Activated T-cell treated with anti-CD3 and anti-CD28 coated beads for 1 hour (primary cell): ENCODE measurements at places on chromosomes 3 and 15.

DNA sequence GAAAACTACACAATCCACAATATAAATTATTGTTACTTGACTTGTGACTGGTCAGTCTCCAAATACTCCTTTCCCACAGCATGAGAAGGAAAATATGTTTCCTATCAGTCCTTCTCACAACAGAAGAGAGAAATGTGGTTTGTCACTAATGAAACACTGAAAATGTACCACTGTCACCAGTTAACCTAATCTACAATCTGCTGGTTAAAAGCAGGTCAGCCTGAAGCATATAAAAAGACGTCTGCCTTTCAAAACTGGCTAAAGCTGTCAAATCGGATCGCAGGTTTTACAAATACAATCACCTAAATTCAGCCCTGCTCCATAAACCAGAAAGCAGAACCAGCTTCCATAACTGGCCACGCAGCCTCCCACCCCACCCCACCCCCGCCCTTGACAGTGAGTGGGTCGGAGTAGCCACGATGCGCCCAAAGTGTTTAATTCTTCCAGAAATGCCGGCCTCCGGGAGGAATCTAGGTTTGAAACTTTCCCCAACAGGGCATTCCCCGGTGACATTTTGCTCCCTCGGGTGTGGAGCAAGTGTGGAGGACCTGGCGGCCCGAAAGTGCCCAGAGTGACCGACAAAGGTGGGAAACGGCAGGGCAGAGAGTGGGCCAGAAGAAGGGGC is 682 bp downstream of the ETFA start:
- DNase-seq = no peak

DNA sequence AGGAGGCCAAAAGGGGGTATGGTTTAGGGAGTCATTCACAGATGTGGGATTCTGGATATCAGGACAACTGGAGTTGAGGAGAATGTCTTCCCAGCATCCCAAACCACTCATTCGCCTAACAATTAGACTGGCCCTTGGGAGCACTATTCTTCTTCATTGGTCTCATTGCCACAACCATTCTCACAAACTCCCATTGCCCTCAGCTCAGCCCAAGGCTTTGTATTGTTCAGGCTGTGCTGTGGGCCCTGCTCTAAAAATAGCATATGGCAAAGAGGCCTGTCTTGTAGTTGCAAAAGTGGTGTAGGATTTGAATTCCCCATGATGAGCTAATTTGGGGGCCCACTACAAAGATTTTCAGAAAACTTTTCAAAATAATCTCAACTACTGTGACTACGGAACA is 6.3 kb upstream of the ADAMTS9 start:
- DNase-seq = no peak

DNA sequence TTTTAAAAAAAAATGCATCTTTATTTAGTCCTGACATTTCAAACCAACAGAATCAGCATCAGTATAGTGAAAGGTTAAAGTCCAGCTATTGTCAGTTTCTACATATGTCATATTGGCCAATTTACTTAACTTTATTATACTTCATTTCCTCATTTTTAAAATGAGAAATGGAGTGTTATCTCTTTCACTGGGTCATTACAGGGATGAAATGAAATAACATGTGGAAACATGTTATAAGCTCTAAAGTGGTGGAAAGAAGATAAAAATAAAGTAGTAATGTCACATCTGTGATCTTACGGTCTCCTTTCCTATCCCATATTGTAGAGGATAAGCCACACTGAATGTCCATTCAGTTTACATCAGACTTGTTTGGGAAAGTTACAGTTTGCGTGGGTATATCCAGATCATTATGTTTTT is 780.1 kb downstream of the TUSC7 start:
- DNase-seq = no peak

- peak; percentile 1 for DNase-seq
Measured at GRCh38 chr3:61250784-61251173, 473 bp downstream of the FHIT start.

GRCh38 chr15:63843901-63844317 is 10.2 kb upstream of the HERC1 start:
- DNase-seq = no peak

- DNase-seq = no peak
Measured at GRCh38 chr3:34038131-34038530, 239.7 kb downstream of the PDCD6IP start.

DNA sequence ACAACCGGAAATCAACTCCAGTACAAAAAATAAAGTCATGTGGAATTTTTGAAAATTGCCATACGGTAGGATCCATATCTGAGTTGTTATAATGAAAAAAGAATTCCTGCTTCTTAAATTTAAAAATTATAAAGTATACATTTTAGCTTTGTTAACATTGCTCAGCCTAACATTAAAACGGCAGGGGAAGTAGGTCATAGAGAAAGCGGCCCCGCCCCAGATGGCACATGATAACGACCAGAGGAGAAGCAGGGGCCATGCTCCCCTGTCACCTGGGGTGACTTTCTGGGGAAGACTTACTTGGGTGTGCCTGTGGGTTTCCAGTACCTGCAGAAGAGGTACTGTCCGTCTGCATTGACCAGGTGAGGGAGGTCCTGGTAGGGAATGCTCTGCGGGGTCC is 921 bp downstream of the MGLL start:
- no peak for DNase-seq

DNA sequence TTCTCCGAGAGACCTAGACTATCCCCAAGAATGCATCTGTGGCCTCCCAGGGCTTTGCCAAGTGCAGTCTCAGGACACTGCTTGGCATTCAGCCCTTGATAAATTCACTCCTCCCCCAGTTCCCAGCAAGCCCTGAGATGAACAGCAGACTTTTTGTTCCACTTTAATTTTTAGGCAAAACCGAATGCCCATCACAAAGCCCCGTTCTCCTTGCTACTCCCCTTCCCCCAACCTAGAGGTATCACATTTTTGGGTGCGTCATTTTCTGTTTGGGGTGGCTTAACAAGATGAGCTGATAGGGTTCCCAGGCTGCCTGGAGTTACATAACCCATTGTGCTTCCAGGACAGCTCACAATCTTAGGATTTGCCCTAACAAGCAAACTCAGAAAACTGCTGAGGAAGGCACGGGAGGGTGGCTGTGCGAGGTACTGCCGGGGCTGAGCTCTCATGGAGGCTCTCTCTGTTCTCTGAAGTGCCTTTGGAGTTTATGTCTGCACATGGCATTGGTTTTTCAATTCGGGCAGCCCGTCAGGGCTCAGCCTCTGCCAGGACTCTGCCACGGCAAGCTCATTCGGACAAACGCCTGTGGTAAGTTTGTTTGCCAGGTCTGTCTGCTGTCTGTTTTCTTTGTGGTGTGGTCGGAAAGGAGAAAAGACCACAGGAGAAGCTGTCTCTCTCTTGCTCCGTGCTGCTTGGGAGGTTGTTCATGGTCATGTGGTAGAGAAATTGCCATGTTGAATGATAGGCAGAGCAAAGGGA is at the start of gene TRAK1:
TRAK1 (plus strand) TSS at position 385 of the 759 bp plus-strand sequence; CDS start at position 498, 113 bp downstream.
- DNase-seq = no peak

DNA sequence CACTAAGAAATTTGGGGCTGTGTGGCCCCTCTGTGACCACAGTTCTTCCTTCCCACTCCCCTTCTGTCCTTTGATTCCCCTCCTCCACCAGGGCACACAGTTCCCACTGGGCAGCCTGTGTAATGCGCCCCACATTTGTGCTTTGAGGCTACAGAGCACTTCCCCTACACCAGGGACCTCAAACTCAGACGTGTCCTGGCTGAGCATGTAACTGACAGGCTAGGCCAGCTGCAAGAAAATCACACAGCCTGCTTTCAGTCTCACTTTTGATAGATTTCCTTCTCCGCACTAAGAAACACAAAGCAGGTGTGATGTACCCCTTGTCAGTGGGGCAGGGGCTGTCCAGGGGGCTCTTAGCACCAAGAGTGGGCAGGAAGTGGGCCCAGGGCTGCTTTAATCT is 29.6 kb downstream of the PRKCD start:
- no peak for DNase-seq

DNA sequence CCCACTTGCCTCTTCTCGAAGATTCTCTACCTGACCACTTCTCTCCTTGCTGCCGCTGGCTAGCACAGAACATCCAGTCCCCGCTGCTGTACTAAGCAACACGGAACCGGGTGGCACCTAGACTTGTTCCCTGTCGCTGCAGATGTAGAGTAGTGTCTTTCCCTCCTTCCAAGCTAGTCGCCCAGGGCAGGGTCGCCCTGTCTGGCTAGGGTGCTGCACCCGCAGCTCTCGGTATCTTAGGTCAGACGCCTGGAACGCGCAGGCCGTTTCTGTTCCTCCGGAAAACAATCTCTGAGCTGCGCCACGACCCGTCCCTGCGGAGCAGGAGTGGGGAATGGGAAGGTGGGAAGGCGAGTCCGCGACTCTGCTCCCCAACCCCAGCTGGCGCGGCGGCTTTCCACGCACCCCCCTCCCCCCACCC is 758 bp upstream of the SNX33 start:
- DNase-seq = no peak

DNA sequence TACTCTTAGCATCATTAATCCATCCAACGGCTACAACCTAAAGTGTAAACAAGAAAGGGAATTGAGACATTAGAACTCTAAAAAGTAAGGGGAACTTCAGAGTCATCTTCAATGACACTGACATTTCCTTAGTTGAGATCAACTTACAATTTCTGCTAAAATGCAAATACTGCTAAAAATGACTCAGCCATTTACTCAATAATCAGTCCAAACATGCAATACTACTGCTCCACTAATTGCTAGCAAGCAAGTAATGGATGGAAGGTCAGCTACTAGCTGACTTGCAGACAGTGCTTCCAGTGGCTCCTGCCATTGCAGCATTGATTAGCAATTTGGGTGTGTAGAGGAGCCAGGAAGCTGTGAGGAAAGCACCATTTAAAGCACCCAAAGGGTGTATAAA is 28.4 kb downstream of the CD200R1L start:
- DNase-seq = no peak

GRCh38 chr3:191961529-191961928 is 500.6 kb downstream of the PYDC2 start:
- DNase-seq = no peak

DNA sequence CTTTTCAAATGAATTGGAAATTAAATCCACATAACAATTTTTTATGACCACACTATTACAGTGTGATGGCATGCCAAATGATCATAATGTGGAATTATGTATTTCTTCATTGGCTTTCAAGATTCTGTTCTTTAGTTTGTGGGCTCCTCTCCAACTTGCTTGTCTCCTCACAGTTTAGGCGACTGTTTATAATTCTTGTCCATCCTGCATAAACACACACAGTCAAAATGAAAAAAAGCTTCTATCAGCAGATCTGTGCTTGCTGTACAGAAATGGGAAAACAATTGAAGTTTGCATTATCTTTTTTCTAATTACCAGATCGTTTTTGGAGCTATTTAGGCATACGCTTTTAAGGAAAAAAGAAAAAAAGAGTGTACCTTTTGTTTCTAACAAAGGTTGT is 37.0 kb downstream of the OPA1 start:
- no peak for DNase-seq

DNA sequence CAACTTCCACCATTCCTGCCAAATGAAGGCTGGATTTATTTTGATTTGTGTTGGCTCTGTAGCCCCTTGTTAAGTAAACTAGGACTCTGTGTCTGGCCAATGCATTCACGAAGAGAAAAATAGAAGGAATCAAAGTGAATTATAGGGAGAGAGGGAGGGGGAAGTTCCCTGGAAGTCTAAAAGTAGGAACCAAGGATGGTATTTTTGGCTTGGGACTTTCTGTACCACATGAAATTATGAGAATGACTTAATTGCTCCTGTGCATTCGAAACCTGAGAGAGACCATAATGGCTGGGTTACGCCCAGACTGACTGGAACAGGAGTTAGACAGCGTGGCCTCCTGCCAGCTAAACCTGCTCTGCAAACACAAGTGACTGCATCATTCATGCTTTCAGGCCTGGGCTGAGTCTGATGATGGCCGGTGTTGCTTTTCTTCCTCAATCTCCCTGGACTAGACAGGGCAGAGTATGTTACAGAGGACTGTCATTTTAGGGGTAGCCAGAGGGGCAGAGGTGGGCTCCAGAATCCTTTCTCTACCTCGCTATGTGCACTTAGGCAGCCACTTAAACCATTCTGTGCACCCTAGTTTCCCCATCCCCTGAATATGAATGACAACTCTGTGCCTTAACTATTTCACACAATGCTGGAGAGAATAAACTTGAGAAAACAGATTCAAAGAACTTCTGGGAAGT is 58.9 kb downstream of the MYO1E start:
- DNase-seq = no peak

DNA sequence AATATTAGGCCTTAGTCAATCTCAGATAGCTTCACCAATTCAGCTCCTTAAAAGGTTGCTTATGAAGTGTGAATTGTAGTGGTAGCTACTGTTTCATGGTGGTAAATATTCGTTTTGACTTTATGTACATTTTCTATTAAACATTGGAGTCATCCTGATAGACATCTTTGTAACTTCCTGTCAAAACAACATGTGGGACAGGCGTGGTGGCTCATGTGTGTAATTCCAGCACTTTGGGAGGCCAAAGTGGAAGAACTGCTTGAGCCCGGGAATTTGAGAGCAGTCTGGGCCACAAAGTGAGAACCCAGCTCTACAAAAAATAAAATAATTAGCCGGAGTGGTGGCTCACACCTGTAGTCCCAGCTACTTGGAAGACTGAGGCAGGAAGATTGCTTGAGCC is 2.0 kb upstream of the TRIM59 start:
- DNase-seq = no peak

- DNase-seq = no peak
Measured at GRCh38 chr3:40186508-40186907, 123.0 kb upstream of the EIF1B start.
